ENCODE measurements at places on chromosomes 12 and 14.

DNA sequence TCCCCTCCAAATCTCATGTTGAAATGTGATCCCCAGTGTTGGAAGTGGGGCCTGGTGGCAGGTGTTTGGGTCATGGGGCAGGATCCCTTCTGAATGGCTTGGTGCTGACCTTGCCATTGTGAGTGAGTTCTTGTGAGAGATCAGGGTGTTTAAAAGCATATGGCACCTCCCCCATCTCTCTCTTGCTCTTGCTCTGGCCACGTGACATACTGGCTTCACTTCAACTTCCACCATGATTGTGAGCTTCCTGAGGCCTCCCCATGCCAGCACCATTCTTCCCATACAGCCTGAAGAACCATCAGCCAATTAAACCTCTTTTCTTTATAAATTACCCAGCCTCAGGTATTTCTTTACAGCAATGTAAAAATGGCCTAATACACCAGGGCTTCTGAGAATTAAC lies 79.8 kb upstream of the C14orf132 start:
- no peak for DNase-seq

DNA sequence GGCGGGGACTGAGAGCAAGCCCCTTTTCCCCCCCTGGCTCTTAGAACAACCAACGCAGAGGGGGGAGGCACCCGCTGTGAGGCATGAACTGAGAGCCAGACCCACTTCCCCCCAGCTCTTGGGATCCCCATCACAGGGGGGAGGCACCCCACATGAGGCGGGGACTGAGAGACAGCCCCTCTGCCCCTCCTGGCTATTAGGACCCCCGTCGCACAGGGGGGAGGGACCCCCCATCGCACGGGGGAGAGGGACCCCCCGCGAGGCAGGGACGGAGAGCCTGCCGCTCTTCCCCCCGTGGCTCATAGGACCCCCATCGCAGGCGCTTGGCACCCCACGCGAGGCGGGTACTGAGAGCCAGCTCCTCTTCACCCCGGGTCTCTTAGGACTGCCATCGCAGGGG lies 195.8 kb upstream of the PZP start:
- DNase-seq, result no peak

- no peak for DNase-seq
These were observed at the start of gene DYNC1H1 for GRCh38 chr14:101964297-101965180. Gene DYNC1H1 (plus strand): TSS chr14:101964573. CDS start chr14:101964692, 119 bp downstream.

DNA sequence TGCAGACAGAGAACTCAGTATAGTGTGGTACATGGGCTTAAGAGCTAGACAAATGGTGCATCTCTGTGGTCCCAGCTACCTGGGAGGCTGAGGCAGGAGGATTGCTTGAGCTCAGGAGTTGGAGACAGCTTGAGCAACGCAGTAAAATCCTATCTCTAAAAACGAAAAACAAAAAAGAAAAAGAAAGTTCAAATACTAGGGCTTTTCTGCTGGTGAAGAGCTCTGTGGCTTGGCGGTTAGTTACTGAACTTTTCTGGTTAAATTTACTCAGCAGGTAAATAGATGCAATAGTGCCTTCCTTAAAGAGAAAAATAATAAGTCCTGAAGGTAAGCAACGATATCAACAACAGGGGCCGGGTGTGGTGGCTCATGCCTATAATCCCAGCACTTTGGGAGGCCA lies 31.4 kb upstream of the RAP1B start:
- no peak for DNase-seq

DNA sequence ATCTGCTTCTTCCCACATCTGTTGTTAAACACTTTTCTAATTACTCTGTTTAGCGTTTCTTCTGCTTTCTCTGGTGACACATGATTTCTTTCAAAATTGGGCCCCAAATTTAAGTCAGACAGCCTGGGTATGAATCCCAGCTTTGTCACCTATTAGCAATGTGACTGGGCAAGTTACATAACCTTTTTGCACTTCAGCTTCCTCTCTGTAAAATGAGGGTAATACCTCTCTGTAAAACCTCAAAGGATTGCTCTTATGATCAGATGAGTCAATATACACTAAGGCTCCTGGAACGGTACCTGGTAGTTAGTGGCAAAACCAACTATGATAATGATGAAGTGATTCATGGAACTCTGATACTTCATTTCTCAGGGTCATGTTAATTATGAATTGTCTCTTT lies 33.0 kb downstream of the E2F7 start:
- DNase-seq, result no peak

DNA sequence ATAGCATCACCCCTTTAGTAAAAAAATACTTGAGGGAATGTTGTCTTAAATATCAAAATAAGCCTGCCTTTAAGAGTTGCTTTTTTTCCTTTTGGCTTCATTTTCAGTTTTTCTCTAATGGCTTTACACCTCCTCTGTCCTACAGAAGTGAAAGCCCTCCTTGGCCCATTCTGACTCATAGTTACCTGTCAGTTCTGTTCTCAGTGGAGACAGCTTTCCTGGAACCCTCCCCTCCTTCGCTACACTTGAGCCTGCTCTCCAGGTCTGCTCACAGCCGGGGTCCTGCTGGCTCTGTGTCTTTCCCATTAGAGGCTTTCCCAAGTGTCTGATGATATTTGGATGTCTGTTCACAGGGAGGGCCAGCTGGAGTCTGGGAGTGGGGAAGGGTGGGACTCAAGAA lies 84.0 kb downstream of the PELI2 start:
- DNase-seq, result no peak

DNA sequence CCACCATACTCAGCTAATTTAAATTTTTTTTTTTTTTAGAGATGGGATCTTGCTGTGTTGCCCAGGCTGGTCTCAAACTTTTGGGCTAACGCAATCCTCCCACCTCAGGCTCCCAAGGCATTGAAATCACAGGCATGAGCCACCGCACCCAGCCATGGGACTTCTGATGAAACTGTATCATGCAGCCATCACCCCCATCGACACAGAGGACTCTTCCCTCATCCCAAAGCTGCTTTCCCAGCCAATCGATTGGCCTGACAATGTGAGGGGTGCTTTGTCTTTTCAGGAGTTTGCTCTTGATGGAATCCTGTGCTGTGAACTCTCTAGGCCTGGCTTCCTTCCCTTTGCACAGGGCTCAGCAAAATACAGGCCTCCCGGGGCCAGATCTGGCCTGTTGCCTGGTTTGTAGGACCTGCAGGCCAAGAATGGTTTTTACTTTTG lies 59.6 kb upstream of the NCOR2 start:
- no peak for DNase-seq

GRCh38 chr12:89135976-89136634 lies 216.2 kb downstream of the DUSP6 start:
- no peak for DNase-seq

GRCh38 chr12:131021154-131021541 lies 67.4 kb downstream of the ADGRD1 start:
- no peak for DNase-seq

- no peak for DNase-seq
These were observed 76.5 kb downstream of the EP400 start for GRCh38 chr12:132026061-132026795.

GRCh38 chr14:52455291-52456088 lies 96.8 kb downstream of the TXNDC16 start:
- peak; percentile 47 for DNase-seq

GRCh38 chr14:89899291-89899690 lies 55.2 kb downstream of the EFCAB11 start:
- no peak for DNase-seq

DNA sequence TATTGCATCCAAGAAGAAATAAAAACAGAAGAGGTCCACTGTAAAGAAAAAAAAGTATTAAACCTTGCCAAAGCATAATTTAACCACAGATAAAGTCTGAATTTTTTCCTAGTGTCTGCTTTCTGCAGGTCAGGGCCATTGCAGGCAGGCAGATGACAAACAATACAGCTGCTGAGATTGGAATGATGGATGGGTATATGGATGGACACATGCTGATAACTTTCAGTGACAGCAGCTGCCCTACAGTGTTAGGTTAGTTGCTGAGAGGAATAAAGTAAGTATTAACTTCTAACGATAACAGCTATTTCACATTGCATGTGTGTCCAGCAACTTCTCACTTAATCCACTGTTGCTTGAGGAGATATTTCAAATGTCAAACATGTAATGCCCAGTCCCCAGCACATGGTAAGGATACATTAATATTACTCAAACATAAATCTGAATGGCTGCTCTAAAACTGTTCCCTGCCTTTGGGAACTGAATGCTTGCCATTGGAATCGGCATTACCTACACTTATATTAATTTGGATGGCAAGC lies 515.3 kb downstream of the RMST start:
- DNase-seq, result no peak

DNA sequence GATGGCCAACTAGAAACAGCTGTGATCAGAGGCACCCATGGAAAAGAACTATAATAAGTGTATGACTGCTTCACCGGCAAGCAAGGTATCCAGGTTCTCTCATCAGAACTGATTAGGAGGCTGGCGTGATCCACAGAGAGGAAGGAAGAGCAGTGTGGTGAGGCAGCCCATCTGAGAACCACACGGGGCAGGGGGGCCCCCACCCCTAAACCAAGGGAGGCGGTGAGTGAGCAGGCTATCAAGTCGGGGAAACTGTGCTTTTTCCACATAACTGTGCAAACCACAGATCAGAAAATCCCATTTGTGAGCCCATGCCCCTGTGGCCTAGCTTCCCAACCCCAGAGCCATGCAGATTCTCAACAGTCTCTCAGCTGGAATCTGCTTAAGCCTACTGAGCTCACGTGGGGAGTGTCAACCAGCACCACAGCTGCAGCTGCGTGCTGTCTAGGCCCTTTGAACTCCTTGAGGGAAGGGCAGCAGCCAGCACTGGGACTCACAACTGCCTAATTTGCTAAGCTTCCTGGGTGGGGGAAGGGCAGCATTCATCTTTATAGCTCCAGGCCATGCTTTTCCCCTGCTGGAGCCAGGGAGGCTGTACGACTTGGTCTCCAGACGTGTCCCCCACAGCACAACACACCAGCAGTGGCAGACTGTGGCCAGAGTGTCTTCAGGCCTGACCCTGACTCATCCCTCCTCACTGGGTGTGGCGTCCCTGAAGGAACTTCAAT lies 444.4 kb upstream of the ATP2B1 start:
- no peak for DNase-seq

GRCh38 chr12:120961604-120962531 lies 16.5 kb upstream of the HNF1A start:
- DNase-seq, result no peak

GRCh38 chr14:70643967-70644366 lies 2.3 kb downstream of the TTC9 start:
- no peak for DNase-seq

- DNase-seq, result no peak
These were observed 154.1 kb upstream of the BTG1 start for GRCh38 chr12:92299744-92300143.

GRCh38 chr14:37237094-37237493 lies 39.4 kb downstream of the MIPOL1 start:
- DNase-seq, result no peak

DNA sequence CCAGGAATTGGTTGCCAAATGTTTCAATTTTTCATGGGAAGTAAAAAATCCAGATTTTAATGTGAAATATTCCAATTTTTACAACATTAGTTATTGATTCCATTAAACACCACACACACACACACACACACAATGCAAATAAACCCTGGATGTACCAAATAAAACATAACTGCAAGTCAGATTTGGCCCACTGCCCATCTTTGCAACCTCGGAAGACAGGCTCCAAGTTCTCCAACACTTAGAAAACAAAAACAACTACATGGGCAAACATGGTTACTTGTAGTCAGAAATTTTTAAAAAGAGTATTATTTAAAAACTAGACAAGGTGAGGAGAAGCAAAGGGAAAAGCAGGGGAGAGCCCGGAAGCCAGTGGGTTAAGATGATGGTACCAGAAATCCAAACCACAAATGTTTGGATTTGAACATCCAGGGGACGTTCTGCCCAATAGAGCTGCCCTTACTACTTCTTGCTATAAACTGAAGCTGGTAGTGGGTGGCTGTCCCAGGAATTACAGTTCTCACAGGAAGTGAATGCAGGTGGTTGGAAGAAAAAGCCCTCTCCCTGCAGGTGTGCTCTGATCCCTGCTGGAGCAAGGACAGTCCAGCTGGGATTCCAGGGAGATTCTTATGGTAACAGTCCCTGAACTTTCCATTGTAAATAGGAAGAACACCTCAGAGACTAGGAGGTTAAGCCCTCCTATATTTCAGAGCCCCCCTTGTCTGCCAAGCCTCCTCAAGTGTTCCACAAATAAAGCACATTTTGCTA lies 111.7 kb downstream of the SLC25A21 start:
- DNase-seq, result no peak

GRCh38 chr12:2550561-2551411 lies 244.0 kb upstream of the FKBP4 start:
- DNase-seq, result no peak

DNA sequence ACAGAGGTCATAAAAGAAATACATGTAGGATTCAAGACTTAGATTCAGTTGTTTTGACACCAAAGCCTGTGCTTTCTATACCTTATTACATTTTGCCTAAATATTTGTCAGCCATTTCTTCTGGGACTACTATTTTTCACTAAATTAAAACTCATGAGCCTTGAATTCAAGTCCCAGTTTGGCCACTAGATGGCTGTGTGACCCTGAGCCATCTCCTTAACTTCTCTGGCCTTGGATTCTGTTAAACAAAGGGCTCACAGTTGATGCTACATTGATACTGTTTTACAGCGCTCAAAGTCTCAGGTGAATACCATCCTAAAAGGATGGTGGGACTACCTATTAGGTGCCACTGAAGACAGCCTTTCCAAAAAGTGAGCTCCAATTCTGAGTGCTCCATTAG lies 39.6 kb upstream of the CCDC198 start:
- no peak for DNase-seq

GRCh38 chr12:112862636-112863290 lies 44.0 kb upstream of the OAS1 start:
- DNase-seq, result no peak

DNA sequence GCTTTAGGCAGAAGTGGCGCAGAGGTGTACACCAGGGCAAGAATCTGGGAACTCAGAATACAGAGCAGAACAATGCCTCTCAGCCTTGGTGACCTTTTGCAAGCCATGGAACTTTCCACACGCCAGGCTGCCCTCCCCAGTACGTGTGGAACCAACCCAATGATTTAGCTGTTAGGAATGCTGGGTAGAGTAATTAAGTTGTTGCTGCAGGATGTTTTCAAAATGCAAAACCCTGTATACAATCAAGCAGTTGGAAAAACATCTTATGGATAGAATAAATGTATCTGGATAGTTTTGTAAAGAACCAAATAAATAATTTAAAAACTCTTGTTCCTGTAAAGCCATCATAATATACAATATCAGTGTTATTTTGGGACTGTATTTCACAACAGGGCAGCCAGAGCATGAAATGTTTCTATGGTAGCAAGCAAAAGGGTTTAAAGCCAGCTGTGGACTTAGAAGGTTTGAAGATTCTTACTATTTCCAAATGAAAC lies 19.4 kb downstream of the PPP1R36 start:
- no peak for DNase-seq

- DNase-seq, result no peak
These were observed 52.4 kb downstream of the RFLNA start for GRCh38 chr12:124347335-124347734.

GRCh38 chr12:69068448-69068847 lies 135.5 kb upstream of the CPM start:
- DNase-seq, result no peak

All from AG04449 (cell line).